ENCODE measurements at places on chromosomes 4 and X.

GRCh38 chrX:54808109-54808604, 612 bp downstream of the MAGED2 start:
- peak; percentile 55 for DNase-seq

DNA sequence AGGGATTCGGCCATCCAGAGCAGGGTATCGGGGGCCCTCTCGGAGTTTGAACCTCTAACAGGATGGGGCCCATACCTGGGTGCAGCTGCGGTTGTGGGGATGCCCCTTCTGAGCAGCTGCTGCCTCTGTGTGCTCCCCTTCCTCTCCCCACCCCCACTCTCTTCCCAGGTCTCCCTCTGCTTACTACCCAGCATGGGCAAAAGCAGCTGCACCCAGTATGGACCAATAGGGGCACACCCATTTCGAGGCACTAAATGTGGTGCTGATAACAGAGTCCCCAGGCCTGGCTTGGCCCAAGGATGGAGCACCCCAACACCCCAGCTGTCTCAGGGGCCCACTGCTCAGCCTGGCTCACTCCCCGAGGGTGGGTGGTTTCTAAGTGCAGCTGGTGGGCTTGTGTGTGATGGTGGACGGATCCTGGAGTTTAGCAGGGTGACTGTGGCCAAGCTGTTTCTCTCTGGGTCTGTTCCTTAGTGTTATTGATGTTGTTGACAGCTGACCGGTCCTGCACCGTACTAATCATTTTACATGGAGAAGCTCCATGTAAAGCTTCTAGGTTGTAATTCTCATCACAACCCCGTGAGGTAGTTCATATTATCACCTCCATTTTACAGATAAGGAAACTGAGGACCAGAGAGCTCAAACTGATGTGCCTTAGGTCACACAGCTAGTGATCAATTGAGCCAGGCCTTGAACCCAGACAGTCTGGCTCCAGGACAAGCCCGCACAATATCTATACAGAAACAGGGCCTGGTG, 13.1 kb upstream of the KIAA0232 start:
- no peak for DNase-seq

GRCh38 chr4:128177498-128177897, 110.1 kb downstream of the PGRMC2 start:
- peak; percentile 12 for DNase-seq

- DNase-seq, result no peak
Observed at GRCh38 chr4:128528793-128529553, 241.4 kb upstream of the PGRMC2 start.

GRCh38 chr4:124484940-124485339, 227.6 kb downstream of the ANKRD50 start:
- no peak for DNase-seq

DNA sequence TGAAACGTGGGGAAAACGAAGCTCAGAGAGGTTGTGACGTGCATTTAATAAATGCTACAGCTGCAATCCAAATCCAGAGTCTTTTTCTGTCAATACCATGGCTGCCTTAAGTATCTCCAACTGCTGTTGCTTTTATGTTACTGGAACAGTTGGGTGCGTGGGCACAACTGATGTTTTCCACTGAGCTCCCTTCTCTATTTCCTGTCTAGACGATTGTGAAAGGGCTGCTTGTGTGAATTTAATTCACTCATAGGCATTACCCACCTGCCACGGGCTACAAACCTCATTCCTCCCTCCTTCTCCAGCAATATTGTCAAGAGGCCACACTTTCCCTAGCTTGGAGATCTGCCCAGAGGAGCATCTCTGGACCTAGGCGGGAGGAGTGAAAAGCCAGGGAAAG, 526.0 kb downstream of the MID1IP1 start:
- DNase-seq, result no peak

DNA sequence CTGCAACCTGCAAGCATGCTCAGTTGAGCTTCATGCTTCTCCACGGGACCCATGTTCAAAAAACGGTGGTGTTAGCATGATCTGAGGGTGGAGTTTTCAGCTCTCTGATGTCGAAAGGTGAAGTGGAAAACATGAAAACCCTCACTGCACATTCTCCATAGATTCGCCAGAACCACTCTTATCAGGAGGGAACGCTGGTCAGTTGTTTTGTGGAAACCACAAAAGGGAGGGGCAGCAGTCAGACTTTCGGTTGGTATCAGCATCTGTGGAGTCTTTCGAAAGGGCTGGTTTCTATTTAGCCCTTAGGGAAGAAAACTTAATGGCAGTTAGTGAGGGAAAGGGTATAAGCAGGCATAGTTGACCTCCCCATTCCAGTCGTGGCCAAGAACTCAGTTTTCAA, 12.6 kb downstream of the PPA2 start:
- DNase-seq, result peak; percentile 90

DNA sequence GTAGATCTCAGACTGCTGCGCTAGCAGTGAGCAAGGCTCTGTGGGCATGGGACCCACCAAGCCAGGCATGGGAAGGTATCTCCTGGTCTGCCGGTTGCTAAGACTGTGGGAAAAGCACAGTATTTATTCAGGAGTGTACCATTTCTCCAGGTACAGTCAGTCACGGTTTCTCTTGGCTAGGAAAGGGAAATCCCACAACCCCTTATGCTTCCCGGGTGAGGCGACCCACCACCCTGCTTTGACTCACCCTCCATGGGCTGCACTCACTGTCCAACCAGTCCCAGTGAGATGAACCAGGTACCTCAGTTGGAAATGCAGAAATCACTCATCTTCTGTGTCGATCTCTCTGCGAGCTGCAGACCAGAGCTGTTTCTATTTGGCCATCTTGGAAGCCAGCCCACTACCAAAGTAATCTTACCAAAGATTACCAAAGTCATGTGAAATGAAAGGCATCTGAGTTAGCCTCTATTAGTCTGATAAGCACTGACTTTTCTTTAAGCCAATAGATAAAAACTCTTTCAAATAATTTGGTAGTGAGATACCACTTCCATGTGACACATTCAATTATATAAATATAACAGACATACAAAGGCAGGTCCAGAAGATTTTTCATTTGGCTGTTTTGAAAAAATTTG, 8.5 kb upstream of the HTN1 start:
- no peak for DNase-seq

GRCh38 chrX:54048412-54048811, 4.1 kb upstream of the PHF8 start:
- DNase-seq, result no peak

DNA sequence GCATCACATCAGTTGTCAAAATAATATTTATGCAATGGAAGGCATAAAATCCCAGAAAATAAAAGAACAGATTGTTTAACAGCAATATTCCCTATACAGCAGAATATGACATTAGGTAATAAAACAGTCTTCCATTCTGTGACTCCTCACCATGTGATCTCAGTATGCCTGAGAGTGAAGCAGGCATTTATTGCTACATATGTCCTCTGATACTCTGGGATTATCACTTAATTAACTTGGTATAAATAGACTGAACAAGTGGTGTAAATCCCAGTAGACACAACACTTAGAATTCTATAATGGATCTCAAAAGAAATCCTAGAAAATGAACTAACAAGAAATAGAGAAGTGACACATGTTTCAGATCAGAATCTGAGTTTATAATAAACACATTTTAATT, 841.3 kb downstream of the PDHA2 start:
- DNase-seq, result no peak

- DNase-seq, result no peak
Observed at GRCh38 chrX:1763294-1763693, 148.4 kb downstream of the ASMT start.

- DNase-seq, result no peak
Observed at GRCh38 chr4:120731561-120731960, 191.0 kb downstream of the PRDM5 start.

DNA sequence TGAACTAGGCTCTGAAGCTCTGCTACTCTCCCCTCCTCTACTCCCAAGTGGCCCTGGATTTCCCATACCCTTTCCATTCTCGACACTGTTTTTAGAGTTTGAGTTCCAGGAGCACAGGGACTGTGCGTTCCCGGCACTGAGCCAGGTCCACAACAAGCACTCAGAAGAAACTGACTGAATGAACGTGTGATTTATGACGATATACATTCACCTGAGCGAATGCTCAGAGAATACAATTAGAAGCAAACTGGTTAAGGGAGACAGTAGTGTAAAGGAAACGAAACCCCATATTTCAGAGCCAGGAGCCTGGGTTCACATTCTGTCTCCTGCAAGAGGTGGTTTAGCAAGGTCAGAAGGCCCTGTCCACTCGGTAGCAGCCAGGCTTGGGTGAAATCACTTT, 1.4 kb upstream of the KIAA0232 start:
- DNase-seq, result no peak

- DNase-seq, result peak; percentile 65
Observed at GRCh38 chrX:153735274-153735673, 10.6 kb downstream of the ABCD1 start.

- DNase-seq, result no peak
Observed at GRCh38 chr4:8356856-8357255, 83.7 kb downstream of the ACOX3 start.

GRCh38 chr4:122533841-122534240, 77.3 kb upstream of the IL2 start:
- DNase-seq, result no peak

DNA sequence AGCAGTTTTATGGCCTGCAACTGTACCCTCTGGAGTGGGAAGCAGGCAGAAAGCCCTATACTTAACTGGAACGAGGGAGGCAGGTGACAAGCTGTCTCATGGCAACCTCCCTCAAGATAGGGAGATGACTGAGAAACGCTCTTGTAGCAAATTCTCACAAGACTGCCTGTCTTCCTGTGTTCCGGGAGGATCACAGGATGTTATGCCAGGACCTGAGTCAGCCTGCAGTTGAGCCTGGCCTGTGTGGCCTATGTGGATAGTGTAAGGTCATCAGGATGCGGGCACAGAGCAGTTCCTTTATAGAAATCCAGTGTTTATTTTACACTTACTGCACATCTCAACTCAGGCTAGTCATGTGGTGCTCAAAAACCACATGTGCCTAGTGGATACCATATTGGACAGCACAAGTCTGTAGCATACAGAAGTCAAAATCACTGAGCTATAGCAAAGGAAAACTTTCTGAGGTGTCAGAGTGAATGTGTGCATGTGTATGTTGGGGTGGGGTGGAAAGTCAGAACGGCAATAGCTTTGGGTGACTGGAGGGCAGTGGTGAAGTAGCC, 25.2 kb downstream of the TAF7L start:
- DNase-seq, result no peak

DNA sequence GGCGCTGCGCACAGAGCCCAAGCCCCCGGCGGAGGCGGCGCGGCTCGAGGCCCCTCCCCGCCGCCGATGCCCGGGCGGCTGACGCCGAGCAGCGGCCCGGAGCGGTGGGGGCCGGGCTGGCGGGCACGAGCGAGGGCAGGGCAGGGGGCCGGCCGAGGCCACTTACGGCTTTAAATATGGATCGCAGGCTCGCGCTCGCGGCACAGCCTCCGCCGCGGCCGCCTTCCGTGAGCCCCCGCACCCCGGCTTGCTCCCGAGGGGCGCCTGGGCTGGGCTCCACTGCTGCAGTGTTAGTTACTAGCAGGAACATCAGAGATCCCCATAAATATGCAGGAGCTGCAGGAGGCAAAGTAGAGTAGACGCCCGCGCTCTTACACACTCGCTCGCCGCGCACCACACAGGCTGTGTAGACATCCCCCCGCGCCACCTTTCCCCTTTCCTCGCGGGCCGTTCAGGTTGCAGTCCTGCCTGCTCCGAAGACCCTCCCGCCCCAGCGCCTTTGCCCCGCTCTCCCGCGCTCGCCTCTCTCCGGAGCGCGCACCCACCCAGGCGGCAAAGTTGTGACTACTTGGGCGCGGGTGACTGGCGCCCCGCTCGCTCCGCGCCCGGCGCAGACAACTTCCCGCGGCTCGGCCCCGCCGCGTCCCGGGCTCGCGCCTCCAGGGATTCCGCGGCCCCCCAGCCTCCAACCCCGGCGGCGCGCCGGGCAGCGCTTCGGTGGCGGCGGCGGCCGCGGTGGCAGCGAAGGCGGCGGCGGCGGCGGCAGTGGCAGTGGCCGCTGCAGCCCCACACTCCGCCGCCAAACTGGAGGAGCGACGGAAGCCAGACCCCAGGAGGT, 152.0 kb upstream of the SLC4A4 start:
- no peak for DNase-seq

GRCh38 chr4:26482508-26483462, 7.5 kb downstream of the CCKAR start:
- DNase-seq, result no peak

DNA sequence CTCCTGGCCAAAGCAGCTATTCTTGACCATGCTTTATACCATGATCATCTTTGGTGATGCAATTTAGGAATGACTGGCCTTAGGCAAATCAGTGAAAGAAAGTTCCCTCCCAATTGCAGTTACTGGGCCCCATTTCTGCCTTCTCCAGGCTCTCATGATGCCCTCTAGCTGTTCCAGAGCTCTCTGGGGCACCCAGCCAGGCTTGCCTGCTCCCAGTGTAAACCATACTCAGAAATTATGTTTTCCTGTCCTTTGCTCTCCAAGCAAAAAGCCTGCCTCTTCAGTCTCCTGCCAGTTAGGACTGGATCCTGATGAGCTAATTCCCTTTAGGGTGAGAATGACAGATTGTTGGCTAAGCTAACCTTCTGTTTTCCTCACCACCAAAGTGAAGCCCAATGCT, 85.3 kb upstream of the RBPJ start:
- DNase-seq, result no peak

DNA sequence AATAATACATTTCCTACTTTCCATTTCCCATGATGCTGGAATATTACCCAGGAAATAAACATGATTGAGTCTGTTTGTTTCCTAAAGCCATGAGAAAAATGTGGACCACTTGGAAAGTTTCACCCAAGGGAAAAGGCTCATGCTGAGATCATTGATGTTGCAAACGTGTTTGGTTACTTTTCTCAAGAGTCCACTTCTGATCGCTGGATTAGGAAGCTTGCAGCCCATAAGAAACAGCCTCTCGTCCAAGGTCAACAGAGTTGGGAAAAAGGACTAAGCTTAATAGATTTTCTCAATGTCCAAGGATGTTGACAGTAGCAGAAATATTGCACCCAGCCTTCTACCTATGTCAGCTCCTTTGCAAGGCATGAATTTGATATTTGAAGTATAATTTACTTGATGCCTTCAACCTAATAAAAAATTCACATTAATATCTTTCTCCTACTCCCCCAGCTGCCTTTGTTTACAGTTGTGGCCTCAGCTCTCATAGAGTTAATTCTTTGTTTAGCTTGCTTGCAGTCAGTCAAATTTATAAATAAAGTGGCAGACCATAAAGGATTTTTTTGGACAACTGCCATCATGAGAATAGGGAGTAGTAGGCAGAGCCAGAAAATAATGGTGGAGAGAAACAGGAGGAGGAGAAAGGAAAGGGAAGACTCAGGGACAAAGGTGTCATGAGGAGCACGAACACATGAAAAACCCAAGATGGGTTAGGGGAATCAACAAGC, 65.6 kb upstream of the BLTP1 start:
- DNase-seq, result no peak

GRCh38 chr4:24003496-24003895, 113.6 kb upstream of the PPARGC1A start:
- no peak for DNase-seq

- no peak for DNase-seq
Observed at GRCh38 chrX:14963447-14964236, 90.4 kb downstream of the MOSPD2 start.

- no peak for DNase-seq
Observed at GRCh38 chr4:7244331-7244665, 52.0 kb downstream of the SORCS2 start.

DNA sequence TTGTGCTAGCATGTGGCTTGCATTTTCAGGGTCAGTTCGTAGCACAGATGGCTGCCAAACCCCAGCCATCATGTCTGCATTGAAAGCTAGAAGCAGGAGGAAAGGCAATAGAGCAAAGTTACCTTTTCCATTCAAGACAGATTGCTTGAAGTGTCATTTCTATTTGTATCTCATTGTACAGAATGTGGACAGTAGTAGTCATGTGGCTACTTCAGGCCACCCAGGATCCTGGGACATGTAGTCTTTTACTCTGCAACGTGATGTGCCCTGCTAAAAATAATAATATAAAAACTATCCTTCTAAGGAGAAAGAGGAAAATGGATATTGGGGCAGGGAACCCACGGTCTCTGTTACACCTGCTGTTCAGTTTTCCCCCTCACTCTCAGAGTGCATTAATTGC, 118.4 kb downstream of the RAPGEF2 start:
- no peak for DNase-seq

Data from K562 (cell line).